ENCODE measurements at places on chromosomes 13 and 19.

GRCh38 chr13:33968520-33969507 lies 150.9 kb downstream of the RFC3 start:
- DNase-seq = no peak

DNA sequence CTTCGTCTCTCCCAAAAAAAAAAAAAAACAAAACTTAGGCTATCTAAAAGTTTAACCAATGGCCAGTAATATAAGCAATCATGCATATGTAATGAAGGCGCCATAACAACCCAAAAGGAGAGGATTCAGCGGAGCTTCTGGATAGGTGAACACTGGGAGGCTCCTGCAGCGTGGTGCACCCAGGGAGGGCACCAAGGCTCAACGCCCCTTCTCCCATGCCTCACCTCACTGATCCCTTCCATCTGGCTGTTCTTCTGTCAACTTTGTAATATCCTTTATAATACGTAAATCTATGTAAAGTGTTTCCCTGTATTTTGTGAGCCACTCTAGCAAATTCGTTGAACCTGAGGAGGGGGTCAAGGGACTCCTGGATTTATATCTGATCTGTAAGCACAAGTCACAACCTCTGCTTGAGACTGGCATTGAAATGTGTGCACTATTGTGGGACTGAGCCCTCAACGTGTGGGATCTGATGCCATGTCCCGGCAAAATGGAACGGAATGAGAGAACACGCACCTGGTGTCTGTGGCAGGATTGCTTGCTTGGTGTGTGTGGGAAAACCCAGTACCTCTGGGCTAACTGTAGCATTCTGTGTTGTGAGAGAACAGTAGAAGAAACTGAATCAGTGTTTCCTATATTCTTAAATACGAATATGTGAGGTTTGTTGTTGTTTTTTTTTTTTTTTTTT lies 521 bp upstream of the ZNF665 start:
- no peak for DNase-seq

DNA sequence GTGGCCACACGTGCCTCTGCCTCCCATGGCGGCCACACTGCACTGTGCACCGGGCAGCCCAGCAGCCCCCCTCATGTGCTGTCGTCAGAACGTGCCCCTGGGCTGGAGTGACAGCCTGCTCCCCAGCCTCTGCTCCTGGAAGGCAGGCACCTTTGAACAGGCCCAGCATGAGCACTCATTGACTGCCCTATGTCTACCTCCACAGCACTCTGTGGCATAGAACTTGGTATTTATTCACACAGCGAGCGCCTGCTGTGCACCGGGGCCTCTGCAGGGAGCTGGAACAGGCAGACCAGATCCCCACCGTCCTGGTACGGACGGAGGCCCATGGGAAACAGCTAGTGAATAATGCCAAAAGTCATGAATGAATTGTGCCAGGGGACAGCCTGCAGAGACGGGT lies 53.7 kb downstream of the DPF1 start:
- no peak for DNase-seq

DNA sequence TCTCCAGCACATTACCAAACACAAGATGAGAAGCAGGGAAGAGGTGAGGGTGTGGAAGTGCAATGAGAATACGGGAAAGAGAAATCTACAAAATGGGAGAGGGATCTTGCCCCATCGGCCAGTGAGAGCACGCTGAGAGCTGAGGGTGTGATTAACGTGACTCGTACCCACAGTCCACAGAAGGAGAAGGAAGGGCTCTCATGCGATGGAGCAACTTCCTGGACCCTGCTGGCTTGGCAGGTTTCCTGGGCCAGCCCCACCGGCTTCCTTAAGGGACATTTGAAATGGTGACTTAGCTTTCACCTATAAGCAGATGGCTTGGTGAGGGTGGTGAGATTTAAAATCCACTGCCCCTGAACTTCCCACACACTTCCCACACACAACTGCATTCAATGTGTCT lies 740.1 kb downstream of the UQCRFS1 start:
- no peak for DNase-seq

DNA sequence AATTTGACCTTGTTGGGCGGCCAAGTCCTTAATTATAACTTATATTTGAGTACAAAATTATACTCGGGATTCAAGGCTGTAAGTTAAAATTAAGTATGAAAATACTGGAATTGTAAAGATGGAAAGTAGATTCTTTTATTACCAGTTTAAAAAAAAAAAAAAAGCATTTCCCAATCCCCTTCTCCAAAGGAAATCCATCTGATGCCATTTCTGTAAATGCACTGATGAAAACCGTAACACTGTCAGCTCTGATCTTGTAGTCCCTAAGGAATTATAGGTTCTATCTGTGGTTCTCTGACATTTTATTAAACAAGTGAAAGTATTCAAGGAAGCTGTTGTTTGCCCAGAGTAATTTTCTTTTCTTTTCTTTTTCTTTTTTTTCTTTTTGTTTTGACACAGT lies 41.6 kb upstream of the HNRNPA1L2 start:
- DNase-seq = no peak

Measured in stimulated activated CD4-positive, alpha-beta T cell treated with anti-CD3 and anti-CD28 coated beads, Interleukin-12 subunit alpha, Interleukin-12 subunit beta, amount 100 ng/mL, for 48 hours (primary cell).